ENCODE measurements at places on chromosomes 7 and 10. TPM values are rescaled to one million over a fixed set of nuclear protein-coding genes. Genes with fewer than 3 reads are reported as not detected.

The TMEM229A gene
- not detected for total RNA-seq

The TMEM236 gene
- 0.38 TPM for total RNA-seq

The OR2A1 gene
- total RNA-seq: 0.12 TPM

The NKX1-2 gene
- not detected for total RNA-seq

The AGMO gene
- 0.63 TPM for total RNA-seq

The EBLN1 gene
- not detected for total RNA-seq

The SPACDR gene
- not detected for total RNA-seq

The PROSER2 gene
- total RNA-seq: 0.67 TPM

The KAZALD1 gene
- total RNA-seq: 5.8 TPM

GRCh38 chr7:50685135-50686065, 97.3 kb downstream of the GRB10 start:
- DNase-seq: no peak

DNA sequence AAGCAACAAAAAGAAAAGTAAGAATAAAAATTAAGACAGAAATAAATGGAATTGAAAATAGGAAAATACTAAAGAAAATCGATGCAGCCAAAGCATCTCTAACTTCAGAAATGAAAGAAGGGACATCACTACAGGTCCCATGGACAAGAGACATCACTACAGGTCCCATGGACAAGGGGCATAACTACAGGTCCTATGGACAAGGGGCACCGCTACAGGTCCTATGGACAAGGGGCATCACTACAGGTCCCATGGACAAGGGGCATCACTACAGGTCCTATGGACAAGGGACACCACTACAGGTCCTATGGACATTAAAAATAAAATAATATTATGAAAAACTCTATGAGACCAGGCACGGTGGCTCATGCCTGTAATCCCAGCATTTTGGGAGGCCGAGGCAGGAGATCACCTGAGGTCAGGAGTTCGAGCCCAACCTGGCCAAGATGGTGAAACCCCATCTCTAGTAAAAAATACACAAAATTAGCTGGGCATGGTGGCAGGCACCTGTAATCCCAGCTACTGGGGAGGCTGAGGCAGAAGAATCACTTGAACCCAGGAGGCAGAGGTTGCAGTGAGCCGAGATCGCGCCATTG, 101.0 kb upstream of the DNAAF5 start:
- DNase-seq: no peak

GRCh38 chr10:90785782-90786181, 72.1 kb downstream of the HTR7 start:
- DNase-seq: no peak

DNA sequence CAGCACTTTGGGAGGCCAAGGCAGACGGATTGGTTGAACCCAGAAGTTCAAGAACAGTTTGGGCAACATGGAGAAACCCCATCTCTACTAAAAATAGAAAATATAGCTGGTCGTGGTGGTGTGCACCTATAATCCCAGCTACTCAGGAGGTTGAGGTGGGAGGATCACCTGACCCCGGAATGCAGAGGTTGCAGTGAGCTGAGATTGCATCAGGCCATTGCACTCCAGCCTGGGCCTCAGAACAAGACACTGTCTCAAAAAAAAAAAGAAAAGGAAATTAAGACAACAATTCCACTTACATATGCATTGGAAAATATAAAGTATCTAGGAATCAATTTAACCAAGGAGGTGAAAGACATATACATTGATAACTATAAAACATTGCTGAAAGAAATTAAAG, 7.2 kb upstream of the OGDH start:
- no peak for DNase-seq

DNA sequence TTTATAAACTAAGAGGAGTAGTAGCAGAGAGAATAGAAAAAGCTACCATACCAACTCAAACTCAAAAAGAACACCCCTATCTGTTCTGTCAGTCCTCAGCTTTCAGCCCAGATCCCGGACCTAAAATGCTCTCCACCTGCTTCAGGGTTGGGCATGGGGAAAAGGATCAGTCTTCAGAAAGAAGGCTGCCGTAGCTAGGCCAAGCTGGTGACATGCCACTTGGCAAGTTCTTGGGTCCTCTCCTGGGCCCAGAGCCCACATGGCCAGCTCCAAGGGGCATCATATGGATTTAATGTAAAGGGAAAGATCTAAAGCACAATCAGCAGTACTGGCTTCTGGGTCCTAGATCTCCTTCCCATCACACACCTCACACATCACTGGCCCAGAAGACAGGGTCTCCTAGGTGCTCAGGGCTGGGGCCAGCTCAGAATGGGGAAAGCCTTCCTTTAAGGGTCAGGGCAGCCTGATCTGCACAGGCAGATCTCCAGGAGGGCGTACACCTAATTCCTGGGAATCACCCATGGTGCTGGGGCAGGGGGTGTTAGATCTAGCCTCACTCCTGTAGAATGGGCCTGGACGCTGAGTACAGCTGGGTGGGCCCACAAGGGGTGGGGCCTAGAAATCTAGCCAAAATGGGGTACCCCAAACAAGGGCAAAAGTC, 2.5 kb downstream of the VAX1 start:
- no peak for DNase-seq

- DNase-seq: no peak
Measured at GRCh38 chr10:65496541-65496940, 1429.3 kb upstream of the LRRTM3 start.

DNA sequence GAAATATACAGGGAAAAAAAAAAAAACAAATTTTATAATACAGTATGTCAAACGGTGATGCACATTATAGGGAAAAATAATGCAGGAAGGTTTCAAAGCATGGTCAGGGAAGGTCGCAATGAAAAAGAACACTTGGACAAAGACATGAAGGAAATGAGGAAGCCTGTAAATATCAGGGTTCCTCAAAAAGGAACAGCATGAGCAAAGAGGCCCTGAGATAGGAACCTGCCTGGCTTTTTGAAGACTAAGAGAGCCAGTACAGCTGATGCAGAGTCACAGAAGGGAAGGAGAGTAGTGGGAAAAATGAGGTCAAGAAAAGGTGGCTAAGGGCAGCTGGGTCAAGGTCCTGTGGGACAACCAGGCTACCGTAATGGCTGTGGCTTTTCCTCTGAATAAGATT, 1.9 kb downstream of the VPS41 start:
- DNase-seq: no peak

DNA sequence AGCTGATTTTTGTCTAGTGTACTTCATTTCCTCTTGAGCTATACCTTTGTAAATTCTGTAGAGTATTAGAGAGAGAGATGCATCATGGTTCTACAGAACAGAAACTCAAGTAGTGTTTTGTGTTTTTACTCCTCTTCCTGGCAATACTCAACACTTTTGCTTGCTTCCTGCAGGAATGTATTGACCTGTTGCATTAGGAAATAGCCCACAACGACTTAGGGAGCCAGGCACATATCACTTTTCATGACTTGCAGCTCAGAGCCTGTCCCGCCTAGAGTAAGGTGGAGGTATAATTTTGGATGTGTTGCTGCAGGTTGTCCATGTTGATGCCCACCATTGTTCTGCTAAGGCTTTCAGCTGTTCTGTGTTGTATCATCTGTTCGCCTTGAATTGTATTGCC, 216.3 kb downstream of the SDK1 start:
- DNase-seq: no peak

GRCh38 chr10:21508706-21509331, 16.7 kb downstream of the SKIDA1 start:
- DNase-seq: no peak

- DNase-seq: no peak
Measured at GRCh38 chr7:50307368-50308032, 3.0 kb downstream of the IKZF1 start.

- peak; percentile 50 for DNase-seq
Measured at GRCh38 chr10:122141821-122142640, 129.1 kb upstream of the BTBD16 start.

DNA sequence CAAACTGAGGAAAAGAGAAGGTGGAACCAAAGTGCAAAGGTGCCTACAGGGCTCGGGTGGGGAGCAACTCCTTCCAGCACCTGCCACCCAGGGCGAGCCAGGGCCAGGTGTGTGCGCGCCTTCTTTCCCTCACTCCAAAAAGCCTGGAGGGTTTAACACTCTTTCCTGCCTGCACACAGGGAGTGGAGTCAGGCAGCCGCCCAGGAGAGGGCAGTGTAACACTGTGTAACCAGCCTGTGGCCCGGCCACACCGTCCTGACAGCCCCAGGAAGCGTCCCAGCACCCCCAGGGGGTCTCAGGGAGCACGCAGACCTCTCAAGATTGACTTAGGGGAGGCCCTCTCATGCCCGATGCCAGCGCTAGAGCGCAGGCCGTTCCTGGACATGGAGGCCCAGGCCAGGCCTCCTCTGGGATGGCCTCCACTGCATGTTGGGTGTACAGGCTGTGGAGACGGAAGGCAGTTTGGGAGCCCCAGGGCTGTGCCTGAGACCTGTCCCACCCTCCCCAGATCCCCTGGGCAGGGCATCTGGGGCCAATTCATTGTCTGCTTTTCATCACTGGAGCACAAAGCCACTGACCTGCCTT, 13.4 kb downstream of the BRI3 start:
- DNase-seq: peak; percentile 52

GRCh38 chr7:28068811-28069216, 111.8 kb downstream of the JAZF1 start:
- DNase-seq: no peak

DNA sequence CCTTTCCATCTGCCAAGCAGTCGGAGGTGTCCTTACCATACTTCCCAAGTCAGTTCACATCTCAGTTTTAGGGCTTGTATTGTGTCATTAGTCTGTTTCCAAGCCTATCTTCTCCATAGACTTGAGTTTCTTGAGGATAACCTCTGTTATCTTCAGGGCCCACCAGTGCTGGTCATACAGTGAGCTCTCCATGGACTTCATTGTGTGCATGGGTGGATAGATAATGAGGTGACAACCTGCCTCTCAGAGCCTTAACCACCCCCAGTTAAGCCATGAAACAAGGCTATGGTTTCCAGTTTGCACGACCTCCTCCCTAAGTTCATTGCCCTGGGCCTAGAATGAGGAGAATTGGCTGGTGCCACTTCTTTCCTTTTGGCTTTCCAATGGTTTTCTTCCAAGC, 38.5 kb upstream of the WAC start:
- DNase-seq: no peak

- no peak for DNase-seq
Measured at GRCh38 chr7:15885678-15886077, 199.2 kb upstream of the MEOX2 start.

Measured in heart left ventricle (tissue), 16 donors.